ENCODE measurements at places on chromosomes 2 and 18.
A peak's percentile ranks its signal among the peaks of the same experiment; 100 is the strongest.

GRCh38 chr2:106282462-106283170, 88.5 kb upstream of the UXS1 start:
- DNase-seq = no peak

- DNase-seq = no peak
Measured at GRCh38 chr2:235945608-235946140, 222.5 kb downstream of the GBX2 start.

GRCh38 chr2:68158134-68158447, 403 bp downstream of the PNO1 start:
- no peak for DNase-seq

GRCh38 chr18:23504720-23505119, 1.4 kb downstream of the RMC1 start:
- no peak for DNase-seq

- DNase-seq = no peak
Measured at GRCh38 chr18:76265497-76266235, 229.4 kb downstream of the ZNF516 start.

- peak; percentile 80 for DNase-seq
Measured at GRCh38 chr2:192087398-192087958, 107.3 kb downstream of the TMEFF2 start.

DNA sequence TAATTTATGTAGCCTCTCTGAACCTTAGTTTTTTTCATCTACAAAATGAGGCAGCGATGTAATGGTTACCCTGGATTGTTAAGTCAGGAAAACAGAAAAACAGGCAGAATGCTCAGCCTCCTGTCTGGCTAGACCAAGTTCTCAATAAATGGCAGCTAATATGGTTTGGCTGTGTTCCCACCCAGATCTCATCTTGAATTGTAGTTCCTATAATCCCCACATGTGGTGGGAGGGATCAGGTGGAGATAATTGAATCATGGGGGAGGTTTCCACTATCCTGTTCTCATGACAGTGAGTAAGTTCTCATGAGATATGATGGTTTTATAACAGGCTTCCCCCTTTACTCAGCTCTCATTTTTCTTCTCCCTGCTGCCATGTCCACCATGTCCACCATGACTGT, 220.0 kb downstream of the CMPK2 start:
- no peak for DNase-seq

DNA sequence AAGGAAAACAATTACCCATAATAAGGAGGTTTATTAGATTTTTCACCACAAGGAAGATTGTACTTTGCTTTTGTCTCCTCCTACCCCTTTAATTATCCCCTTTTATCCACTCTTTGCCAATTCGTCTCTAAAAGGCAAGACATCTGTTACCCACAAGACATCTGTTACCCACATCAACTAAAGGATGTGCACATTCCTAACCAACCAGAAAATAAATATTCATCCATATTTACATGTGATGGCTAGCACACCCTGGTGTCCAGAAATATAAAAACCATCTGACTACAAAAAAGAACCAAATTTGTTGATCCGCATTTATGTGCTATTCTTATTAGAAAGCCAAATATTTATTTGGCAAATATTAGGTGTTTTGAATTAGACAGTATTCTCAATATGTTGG, 35.7 kb downstream of the ACVR1C start:
- DNase-seq = no peak

- no peak for DNase-seq
Measured at GRCh38 chr18:79460481-79461300, 65.0 kb downstream of the NFATC1 start.

- no peak for DNase-seq
Measured at GRCh38 chr2:157866202-157866601, 9.9 kb downstream of the ACVR1 start.

- DNase-seq = no peak
Measured at GRCh38 chr2:88654714-88655113, 27.4 kb upstream of the EIF2AK3 start.

GRCh38 chr2:221100467-221101089, 471.5 kb downstream of the EPHA4 start:
- no peak for DNase-seq

DNA sequence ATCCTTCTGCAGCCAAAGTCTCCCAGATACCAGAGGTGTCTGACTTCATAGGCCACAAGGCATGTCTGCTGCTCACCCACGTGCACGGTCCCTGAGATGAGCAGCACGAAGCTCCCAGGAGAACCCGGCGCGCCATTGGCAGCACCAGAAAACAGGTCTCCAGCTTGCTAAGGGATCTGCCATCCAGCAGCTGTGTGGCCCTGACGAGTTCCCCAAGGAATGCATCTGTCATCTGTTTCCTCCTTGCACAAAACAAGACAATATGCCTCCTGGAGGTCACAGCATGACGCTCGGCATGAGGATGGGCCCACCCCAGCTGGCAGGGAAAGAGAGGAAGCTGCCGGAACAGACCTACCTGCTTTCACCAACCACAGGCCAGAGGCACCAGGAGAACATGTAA, 29.2 kb downstream of the HS6ST1 start:
- no peak for DNase-seq

DNA sequence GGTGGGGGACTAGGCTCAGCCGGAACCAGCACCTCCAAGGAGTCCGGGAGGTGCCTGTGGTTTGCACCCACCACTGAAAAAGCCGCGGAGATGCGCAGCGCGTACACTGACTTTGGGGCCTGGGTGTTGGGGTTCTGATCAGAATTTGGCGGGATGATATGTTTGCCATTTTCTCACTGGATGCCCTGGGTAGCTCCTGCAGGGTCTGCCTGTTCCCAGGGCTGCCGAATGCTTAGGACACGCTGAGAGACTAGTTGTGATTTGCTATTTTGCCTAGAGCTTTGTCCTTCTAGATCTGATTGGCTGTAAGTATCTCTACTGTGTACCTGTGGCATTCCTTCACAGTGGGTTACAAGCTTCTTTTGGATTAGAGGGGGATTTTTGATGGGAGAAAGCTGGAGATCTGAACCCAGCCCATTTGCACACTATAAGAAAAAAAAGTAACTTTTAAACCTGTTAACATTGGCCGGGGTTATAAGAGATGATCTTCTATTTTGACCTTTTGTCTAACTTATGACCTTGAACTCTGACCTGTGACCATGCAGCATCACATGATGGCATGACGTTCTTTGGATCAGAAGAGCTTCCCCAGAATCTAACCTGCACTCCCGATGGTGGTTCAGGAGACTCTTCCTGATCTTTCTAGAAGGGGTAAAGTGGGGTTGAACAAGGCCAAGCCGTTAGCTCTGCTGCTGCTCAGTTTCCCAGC, 1.6 kb downstream of the KCNE4 start:
- no peak for DNase-seq

- DNase-seq = peak; percentile 10
Measured at GRCh38 chr2:27191070-27191829, 20.6 kb upstream of the ATRAID start.

DNA sequence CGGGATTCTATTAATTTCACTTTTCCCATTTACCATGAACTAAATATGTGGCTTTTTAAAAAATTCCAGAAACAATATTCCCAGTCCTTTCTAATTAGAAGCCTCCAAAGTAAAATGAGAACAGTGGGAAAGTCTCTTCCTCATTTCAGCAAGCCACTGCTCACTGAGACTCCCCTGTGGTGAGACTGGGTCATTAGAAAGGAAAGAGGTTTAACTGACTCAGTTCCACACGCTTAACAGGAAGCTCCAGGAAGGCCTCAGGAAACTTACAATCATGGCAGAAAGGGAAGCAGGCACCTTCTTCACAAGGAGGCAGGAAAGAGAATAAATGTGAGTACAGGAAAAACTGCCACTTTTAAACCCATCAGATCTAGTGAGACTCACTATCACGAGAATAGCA, 258.9 kb upstream of the CHAC2 start:
- no peak for DNase-seq

- no peak for DNase-seq
Measured at GRCh38 chr2:25323610-25324189, 18.0 kb downstream of the DNMT3A start.

- DNase-seq = no peak
Measured at GRCh38 chr2:8624855-8625398, 56.9 kb upstream of the ID2 start.

- no peak for DNase-seq
Measured at GRCh38 chr18:72197591-72197990, 346.6 kb downstream of the CBLN2 start.

DNA sequence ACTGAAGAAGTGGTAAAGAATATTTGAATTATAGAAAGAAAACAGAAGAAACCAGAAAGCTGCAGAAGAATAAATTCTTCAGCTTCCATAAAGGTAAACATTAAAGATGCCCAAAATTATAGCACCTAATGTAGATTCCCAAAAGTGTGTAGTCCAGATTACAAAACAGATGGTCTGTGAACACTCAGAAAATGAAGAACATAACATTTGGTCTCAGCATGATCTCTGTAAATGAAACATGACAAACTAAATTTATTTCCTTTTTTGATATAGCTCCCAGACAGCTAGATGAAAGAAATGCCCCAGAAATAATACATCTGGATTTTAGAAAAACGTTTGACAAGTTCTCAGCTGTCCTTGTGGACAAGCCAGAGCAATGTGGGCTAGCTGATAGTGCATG, 794.2 kb upstream of the NXPH2 start:
- no peak for DNase-seq

DNA sequence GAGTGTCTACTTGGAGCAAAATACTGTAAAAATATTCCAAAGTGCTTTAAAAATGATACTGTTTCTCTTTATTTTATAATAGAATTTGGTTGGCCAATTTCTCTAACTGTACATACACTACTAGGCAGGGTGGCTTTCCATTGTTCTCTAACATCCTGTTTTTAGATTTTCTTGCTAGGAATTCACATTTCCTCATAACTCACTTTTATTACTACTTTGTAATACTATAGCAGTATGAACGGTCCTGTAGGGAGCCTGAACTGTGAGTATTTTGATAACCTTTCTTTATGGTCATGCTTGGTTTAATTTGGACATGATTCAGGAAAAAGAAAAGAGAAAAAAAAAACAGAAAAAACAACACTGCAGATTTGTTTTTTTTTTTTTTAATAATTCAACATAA, 37.8 kb downstream of the GCG start:
- DNase-seq = no peak

- DNase-seq = no peak
Measured at GRCh38 chr2:26644188-26644835, 3.1 kb upstream of the CIB4 start.

GRCh38 chr18:13447621-13448334, 229.2 kb downstream of the LDLRAD4 start:
- peak; percentile 44 for DNase-seq

All from DMS79 (cell line).